ENCODE measurements at places on chromosomes 12 and 14.

GRCh38 chr14:85090681-85091080, 439.3 kb upstream of the FLRT2 start:
- DNase-seq, result no peak

DNA sequence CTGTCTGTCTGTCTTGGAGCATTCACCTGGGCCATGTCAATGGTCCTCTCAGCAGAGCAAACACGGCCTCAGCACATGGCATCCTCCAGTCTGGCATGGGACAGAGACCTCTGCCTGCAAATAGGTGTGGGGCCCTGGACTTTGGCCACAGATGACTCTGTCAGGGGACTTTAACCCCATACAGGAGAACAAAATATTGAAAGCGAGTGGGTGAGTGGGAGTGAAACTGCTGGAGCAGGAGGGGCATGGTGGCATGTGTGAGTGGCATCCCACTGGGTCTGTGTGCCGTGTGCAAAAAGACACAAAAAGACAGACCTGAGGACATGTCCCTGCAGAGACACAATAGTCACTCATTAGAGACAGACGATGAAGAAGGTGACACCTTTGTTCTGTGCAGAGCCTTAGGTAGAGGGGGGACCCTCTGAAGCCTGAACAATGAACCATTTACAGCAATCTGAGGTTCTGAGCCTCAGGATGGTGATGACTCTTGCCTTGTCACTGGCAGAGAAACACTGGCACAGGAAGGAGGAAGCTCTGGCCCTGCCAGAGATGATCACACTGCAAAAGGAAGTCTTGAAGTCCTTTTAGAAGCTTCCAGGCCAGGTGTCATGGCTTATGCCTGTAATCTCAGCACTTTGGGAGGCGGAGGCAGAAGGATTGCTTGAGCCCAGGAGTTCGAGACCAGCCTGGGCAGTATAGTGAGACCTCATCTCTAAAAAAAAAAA, 7.5 kb downstream of the LAG3 start:
- no peak for DNase-seq

DNA sequence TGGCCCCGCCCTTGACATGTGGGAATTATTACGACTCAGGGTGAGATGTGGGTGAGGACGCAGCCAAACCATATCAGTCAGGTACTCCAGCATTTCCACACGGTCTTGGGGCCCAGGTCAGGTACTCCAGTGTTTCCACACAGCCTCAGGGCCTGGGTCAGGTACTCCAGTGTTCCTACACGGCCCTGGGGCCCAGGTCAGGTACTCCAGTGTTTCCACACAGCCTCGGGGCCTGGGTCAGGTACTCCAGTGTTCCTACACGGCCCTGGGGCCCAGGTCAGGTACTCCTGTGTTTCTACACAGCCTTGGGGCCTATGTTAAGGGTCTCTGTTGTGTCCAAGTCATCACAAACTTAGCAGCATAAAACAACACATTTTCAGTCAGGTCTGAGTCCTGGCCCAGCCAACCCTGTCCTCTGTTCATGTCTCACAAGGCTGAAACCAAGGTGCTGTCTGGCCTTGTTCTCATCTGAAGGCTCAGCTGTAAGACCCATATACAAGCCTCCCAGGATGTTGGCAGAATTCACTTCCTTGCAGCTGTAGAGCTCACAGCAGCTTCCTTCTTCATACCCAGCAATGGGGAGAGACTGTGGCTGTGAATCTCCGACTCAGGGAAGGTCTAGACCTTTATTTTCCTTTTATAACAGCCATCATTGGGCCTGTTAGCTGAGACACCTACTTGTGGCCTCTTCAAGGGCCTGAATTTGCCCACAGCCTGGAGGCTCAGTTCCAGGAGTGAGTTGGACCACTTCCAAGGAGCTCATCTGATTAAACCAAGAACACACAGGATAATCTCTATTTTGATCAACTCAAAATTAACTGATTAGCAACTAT, 107.6 kb upstream of the SFSWAP start:
- no peak for DNase-seq

DNA sequence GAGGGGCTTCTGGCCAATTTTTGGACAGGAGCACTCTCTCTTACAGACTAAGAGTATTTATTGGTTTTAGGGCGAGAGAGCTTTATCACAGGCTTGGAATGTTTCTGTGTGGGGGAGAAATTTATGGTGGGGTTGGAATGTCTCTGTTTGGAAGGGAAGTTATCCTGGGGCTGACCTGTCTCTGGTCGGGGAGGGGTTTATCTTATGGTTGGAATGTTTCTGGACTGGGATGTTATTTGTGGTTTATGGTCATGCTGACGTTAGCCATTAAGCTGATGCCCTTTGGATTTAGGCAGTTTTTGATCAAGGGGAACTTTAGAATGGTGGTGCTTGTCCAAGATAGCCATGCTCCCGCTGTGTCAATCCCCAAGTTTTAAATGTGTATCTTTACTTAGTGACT, 614.8 kb downstream of the DIO2 start:
- no peak for DNase-seq

DNA sequence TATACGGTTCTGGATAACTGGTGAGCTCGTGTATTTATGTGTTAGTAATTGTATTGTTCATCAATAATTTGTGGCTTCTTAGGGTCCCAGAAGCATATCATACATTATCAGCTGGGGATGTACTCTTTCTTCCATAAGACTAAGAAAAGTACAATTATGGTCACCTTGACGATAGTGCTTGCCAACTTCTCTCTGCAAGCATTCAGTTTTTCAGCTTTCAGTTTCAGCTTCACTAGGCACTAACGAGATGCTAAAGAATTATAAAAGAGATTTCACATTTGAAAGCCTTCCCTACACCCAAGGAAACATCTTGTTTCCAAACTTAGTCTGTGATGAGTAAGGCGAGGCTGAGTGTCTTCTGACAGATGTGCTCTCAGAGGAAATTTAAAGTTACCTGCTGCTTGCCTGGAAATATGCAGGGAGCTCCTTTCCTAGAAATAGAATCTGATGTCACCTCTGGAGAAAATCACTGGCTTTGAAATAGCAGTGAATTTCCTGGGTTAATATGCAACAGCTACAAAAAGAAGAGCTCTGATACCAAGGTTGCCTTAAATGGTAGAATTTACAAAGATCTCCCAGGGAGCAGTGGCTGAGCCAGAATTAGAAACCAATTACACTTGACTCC, 1419.9 kb upstream of the TMEM132C start:
- DNase-seq, result no peak

DNA sequence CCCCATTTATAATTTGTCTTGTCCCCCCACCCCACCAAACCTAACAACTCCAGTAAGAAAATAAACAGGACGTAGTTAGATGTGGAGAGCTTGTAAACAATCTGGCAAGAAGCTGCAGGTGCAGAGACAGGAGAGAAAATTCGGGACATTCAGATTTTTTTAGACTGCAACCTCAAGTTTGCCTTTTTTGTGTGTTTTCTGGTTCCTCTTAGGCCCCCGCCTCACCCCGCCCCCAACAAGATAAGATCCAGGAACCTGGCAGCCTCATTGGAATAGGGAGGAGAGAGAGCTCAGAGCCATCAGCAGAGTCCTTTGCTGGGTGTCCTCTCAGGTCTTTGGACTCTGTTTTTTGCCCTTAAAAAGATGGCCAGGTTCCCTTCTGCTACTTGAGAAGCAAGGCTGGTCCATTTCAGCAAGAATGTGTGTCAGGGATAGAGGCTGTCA, 2.9 kb downstream of the HOXC10 start:
- no peak for DNase-seq

DNA sequence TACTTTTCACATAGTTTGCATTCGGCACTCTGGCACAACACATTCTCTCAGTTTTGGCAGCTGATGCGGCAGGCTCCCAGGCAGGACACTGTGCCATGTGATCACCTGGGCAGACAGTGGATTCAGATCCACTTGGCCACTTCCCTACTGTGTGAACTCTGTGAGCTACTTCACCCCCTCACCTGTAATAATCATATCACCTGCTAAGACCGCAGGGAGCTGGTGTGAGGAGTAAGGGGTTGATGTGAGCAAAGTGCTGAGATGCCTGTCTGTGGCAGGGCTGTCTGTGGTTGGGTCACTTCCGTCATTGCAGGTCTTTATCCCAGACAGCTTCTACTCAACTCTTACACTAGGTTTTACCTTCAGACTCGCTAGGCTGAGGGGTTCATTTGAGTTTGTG, 50.4 kb upstream of the AMN start:
- no peak for DNase-seq

DNA sequence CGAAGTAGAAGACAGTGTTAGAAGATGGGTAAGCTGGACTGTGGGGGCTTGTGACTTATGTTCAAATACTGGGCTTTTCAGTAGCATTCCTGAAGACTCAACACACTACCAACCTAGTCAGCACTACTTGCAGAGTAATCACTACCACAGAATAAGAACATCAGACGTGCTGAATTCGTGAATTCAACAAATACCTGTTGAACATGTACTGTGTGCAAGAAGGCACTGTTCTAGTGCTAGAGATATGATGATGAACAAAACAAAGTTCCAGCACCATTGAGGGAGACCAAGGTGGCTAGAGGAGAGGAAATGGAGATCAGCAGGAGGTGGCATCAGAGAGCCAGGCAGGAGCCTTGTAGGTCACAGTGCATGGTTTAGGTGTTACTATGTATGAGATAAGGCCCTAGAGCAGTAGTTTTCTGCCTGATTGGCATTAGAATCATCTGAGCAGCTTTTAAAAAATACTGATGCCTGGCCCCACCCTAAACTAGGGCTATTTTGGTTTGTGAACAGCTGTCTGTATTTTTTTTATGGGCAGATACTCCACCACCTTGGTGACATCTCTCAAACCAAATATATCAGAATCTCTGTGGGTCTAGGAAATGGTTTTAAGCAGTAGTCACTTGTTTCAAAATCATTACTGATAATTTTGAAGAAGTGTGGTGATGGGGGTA, 26.8 kb downstream of the FERMT2 start:
- no peak for DNase-seq

DNA sequence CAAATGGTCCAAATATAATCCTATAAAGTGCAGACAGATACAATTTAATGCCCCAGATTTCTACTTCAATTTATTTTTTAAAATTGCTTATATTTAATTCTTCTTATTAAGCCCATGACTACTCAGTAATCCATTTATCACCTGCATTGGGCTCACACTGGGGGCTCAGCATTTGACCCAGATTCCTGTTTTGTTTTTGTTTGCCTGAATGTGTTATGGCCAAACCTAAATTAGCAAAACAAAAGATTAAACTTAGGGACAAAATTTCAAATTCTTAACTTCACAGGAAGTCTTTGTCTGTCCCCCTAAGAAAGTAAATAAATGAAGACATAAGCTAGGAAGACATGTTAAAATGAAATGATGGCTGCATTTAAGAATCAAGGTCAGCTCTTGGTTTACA, 322.3 kb downstream of the RMST start:
- DNase-seq, result no peak

GRCh38 chr14:88289234-88289633, 33.8 kb downstream of the KCNK10 start:
- DNase-seq, result no peak

DNA sequence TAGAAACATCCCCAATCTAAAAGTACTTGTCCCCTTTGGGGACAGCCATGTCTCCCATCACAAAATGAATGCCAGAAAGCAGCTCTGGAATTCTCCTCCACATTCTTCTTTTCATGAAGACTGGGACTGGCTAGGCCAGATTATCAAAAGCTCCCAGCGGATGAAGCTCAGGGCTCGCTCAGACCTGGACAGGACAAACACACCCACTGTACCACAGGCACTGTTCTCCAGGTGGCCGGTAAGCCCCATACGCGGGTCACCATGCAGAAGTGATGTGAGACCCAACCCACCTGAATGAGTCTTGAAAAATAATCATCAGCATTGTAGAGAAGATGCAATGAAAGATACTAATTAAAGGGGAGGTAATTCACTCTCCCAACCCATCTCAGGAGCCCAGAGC, 85.1 kb downstream of the GCH1 start:
- no peak for DNase-seq

GRCh38 chr14:72741826-72742117, 152.1 kb downstream of the DPF3 start:
- no peak for DNase-seq

DNA sequence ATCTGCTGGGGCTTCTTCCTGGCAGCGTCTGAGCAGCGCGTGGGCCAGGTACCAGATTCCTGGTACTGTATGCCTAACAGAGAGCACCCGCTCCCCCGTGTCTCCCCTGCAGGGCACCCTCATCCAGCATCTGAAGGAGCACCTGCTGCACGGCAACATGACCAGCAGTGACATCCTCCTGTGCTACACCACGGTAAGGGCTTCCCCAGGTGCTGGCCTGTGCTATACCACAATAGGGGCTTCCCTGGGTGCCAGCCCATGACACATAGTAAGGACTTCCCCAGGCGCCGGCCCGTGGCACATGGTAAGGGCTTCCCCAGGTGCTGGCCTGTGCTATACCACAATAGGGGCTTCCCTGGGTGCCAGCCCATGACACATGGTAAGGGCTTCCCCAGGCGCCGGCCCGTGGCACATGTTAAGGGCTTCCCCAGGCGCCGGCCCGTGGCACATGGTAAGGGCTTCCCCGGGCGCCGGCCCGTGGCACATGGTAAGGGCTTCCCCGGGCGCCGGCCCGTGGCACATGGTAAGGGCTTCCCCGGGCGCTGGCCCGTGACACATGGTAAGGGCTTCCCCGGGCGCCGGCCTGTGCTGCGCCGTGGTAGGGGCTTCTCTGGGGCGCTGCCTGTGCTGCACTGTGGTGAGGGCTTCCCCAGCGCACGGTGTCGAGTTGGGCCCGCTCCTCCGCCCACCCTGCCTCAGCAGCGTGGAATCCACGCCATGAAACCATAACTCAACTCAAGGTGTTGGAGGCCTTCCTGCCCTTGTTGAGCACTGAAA, 49.3 kb downstream of the AACS start:
- no peak for DNase-seq
